ENCODE measurements at places on chromosomes 4 and X. TPM values are rescaled to one million over a fixed set of nuclear protein-coding genes. Genes with fewer than 3 reads are reported as not detected.

The HPGD gene
- total RNA-seq: not detected

DNA sequence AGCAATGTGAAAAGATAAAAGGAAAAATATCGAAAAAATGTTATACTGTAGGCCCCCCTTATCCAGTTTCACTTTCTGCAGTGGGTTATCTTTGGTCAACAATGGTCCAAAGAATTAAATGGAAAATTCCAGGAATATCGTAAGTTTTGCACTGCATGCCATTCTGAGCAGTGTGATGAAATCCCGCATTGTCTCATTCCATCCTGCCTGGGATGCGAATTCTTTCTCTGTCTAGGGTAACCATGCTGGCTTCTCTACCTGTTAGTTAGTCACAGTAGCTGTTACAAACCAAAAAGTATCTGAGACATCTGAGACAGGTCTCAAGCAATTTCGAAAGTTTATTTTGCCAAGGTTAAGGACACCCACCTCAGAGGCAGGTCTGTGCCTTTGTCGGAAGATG is 170.3 kb downstream of the COX18 start:
- DNase-seq: peak; percentile 36

- DNase-seq: no peak
These were observed at the start of gene SORBS2 for GRCh38 chr4:185811509-185812364. SORBS2 (minus strand) TSS chr4:185812194; CDS start chr4:185690571, 121,623 bp downstream.

DNA sequence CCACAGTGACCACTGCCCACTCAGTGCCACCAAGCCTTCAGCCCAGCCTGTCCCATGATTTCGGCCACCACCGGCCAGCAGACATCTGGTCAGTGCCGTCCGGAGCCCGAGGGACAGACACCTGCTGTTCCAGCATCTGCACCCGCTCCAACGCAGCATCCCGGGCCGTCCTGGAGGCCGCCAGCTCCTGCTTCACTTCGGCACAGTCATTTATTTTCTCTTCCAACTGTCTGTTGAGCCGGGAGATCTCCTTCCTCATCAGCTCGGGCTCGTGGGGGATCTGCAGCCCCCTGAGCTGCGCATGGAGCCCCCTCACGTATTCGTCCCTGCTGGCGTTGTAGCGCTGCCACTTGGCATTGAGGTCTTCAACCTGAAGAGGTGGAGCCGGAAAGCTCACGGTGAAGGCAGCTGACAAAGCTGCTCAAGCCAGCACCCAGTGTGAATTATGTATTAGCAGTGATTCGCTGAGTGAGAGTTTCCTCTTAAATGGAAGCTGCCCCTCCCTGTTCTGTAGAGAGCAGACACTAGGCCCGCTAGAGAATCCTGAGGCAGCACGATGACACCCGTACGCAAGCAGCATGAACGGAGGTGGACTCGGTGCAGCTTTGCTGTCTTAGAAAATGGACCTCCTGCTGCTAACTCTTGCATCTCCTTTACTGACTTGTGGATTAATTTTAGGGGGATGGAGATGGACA is 11.4 kb downstream of the TNIP2 start:
- no peak for DNase-seq

DNA sequence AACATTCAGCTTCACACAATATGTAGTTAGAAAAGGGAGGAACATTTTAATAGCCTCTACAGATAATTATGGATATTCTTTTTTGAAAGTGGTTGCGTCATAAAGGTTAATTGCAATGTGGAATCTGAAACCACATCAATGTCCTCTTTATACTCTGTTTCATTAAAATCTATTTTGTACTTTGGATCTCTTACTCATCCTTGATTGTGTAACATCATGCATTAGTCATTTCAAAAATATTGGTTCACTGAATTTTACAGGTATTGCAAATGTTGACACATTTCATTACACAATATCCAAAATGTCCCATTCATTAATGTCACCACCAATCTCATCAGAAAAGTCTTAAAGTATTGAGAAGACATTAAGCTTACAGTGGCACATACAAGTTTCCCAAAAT is 62.7 kb upstream of the USP9X start:
- DNase-seq: no peak

DNA sequence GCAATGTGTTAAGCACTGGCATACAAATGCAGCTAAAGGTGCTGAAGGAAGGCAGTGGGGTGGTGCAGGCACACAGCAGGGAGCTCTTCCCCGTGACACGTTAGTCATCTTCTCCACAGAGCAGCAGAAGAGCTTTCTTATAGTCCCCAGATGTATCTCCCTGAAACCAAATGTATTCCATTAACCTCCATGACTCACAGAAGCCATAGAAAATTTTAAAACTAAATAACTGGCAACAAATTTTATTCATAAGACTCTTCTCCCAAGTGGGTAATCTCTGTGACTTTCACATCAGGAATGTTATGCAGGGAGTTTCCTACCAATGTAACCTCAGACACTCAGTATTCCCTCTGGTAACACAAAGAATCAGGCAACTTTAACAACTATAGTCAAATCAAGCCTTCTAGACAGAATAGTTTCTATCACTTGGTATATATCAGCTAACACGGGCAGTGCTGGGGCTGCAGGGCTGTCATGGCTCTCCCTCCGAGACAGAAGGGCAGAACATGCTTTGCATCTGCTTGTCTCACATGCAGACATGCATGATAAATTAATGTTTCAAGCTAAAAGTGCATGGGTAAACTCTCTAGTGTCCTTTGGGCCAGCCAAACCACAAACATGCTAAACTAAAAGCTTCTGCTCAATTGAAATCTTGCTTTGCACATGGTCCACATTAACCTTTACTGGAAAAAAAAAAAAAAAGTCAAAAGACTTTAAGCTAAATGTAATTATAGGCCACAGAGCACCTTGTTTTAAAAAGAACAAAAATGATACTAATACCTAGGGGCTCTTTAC is 28.2 kb downstream of the ANXA5 start:
- DNase-seq: no peak

DNA sequence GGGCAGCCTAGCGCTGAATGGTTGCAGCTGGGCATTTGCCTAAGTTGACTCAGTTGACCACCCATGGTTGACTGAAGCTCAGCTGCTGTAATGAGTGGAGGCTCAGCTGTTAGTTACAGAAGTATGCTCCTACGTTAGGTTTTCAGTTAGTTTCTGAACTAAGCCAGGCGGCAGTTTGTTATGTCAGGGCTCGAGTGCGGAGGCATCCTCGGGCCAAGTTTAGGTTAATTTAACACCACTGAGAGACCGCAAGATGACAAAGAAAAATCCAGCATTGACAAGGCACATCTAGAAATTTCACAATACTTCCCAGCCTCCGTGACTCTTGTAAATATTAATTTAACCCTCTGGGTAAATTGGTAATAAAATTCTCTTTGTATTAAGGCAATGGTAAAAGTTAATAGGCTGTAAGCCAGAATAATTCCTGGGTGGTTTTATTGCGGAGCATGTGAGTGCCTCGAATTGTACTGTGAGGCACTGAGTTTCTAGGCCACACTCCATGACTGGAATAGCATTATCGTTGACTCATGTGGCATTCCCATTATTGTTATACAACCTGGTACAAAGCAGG is 33.1 kb upstream of the CDKN2AIP start:
- DNase-seq: no peak

DNA sequence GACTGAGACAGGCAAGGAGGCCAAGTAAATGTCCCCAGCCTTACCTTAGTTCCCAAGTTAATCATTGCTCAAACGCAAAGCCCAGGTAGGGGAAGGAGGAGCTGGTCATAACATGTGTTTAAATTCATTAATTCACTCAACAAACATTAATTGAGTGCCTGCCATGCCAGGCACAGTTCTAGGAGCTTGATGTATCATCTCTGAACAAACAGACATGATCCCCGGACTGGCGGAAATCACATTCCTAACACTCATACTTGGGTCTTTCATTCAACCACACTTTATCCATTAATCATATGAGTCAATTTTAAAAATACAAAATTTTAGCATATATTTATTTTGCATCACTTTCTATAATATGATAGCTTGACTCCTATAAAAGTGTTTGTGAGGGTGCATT is 335.3 kb upstream of the NOCT start:
- no peak for DNase-seq

- no peak for DNase-seq
These were observed 47.9 kb downstream of the ZNF827 start for GRCh38 chr4:145890689-145891088.

GRCh38 chrX:43560247-43560946 is 95.7 kb upstream of the MAOA start:
- DNase-seq: no peak

GRCh38 chr4:184007891-184008290 is 102.8 kb downstream of the STOX2 start:
- DNase-seq: no peak

Data from dermis microvascular lymphatic vessel endothelial cell (primary cell).